ENCODE measurements at places on chromosomes 13 and 19. TPM values are rescaled to one million over a fixed set of nuclear protein-coding genes. Genes with fewer than 3 reads are reported as not detected.

EPSTI1 gene
- total RNA-seq, result 20.3 TPM

DNA sequence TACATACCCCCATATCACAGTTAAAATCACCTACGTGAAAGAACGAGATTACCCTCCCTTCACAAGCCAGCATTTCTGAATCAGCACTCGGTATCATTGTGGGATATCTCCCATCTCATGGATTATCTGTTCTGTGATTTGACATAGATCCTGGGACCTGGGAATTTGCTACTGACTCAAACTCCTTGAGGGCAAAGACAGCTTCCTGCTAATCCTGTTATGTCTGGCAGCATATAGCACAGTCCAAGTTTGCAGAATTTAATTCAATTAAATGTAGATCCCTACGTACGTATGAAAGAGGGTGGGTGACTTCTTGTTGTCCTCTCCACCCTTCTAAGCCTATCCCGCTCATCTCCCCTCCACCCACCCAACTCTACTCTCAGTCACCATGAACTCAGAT, 476.5 kb downstream of the KLF5 start:
- DNase-seq, result no peak

MED16 gene
- 42.3 TPM for total RNA-seq

- DNase-seq, result no peak
Measured at GRCh38 chr13:44004878-44005277, 125.2 kb downstream of the LACC1 start.

ZNF541 gene
- 0.08 TPM for total RNA-seq

- no peak for DNase-seq
Measured at GRCh38 chr13:27617881-27618321, 2.4 kb downstream of the LNX2 start.

DNA sequence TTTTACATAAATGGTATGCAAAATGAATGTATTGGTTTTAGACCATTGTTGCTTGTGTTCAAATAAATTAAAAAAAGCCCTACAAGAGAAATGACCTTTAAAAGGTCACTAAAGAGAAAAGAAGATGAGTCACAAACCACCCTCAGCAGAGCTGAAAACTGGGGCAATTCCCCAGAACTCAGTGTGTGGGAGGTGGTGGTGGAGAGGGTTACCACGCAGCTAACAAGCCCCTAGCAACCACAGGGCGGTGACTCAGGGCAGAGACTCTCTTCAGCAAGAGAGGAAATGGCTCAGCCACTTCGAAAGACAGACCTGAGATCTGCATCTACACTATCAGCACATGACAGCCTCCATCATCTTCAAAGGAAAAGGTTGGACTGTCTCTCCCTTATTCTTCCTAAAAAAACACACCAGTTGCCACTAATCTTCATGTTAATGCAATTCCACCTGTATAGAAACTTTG, 29.4 kb upstream of the NDFIP2 start:
- no peak for DNase-seq

- no peak for DNase-seq
Measured at GRCh38 chr19:6812612-6813011, 40.1 kb downstream of the VAV1 start.

DNA sequence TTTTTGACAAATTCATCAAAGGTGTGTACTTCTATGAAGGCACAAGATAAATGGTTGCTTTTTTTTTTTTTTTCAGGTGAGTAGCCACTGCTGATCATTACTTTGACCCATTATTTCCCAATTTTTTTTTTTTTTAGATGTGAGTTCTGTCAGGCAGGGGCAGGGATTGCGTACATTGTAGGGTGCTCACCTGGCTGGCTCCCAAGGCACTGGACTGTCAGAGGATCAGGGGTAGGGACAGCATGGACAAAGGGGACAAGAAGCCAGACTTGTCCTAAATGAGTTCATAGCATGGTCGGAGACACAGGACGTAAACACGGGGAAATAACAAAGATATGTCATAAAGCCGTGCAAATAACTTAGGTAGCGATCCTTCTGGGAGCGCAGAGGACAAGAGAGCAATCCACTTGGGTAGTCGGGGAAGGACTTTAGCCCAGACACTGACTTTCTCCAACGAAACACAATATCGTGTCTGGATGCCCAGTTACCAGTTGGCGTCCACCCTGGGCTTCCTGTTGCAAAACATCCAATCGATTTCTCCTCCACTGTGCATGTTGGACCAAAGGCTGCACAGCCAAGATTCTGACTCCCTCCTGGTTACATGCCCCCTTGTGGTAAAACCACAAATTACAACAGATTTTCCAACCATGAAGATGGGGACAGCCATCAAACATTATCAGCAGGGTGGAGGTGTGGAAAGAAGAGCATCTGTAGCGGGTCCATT, 27.5 kb upstream of the KATNAL1 start:
- DNase-seq, result peak; percentile 40

DNA sequence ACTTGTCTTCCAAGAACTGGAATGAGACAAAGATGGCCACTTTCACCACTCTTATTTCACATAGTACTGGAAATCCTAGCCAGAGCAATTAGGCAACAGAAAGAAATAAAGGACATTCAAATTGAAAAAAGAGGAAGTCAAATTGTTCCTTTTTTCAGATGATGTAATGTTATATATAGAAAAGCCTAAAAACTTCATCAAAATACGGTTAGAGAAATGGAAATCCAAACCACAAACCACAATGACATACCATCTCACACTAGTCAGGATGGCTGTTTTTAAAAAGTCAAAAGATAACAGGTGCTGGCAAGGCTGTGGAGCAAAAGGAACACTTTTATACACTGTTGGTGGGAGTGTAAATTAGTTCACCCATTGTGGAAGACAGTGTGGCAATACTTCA, 113.3 kb upstream of the SPRY2 start:
- DNase-seq, result no peak

ARHGEF1 gene
- 30.1 TPM for total RNA-seq

DNA sequence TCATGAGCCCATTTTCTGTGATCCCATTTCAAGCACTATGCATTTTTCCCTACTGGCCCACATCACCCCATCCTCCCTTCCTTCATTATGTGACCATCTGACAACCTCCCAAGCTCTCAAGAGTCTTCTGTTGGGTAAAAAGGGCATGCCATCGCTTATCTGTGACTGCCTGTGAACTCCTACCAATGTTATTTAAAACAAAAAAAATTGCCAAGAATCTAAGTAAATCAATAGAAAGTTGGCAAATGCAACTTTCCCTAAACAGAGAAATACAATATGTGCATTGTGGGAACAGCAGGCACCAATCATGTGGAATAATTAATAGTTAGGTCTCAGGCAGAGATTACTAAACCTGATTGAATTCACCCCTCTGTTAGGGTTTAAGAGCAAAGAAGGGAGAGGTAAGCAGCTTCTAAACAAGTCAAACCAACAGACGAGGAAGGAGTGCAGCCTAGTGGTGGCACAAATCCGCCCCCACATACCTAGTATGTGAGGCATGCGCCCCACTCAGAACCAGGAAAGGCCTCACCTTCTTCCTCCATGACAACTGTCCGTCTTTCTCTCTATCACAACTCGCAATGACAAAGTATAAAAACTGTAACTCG, 29.8 kb downstream of the DZIP1 start:
- no peak for DNase-seq

- DNase-seq, result no peak
Measured at GRCh38 chr19:12864721-12865715, 16.2 kb downstream of the DNASE2 start.

DNA sequence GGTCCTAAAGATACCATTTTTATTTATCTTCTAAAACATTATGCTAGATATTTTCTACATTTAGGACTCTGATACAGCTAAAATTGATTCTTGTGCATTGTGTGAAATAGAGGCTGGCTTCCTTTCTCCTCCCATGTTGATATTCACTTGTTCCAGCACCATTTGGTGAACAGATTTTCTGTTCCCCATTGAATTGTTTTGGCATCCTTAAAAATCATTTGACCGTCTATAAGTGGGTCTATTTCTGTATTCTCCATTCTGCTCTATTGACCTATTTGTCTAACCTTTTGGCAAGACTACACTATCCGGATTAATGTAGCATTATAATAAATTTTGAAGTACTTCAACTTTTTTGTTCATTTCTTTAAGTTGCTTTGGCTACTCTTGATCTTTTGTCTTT, 2689.2 kb downstream of the PCDH9 start:
- DNase-seq, result no peak

DNA sequence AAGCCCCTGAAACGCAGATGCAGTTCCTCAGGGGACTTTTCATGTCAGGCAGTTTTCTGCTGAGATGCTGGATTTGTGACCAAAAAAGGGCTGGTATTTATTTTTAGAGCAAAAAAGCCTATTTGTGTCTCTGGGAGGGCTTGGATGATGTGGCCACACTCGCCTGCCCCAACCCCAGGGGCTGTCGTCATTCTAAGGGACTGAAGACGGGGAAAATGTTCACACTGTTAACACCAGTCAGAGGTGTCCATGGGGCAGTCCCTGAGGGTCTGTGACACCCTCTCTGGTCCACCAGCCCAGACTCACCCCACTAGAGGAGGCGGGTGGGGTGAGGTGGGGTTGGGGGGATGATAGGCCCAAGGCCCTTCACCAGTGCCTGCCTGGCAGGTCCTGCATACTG, 15.9 kb upstream of the EPHX3 start:
- DNase-seq, result no peak

UBE2L5 gene
- total RNA-seq, result not detected

OR10H2 gene
- not detected for total RNA-seq

IL11 gene
- total RNA-seq, result not detected

- no peak for DNase-seq
Measured at GRCh38 chr13:64697226-64697625, 2532.9 kb downstream of the PCDH9 start.

DNA sequence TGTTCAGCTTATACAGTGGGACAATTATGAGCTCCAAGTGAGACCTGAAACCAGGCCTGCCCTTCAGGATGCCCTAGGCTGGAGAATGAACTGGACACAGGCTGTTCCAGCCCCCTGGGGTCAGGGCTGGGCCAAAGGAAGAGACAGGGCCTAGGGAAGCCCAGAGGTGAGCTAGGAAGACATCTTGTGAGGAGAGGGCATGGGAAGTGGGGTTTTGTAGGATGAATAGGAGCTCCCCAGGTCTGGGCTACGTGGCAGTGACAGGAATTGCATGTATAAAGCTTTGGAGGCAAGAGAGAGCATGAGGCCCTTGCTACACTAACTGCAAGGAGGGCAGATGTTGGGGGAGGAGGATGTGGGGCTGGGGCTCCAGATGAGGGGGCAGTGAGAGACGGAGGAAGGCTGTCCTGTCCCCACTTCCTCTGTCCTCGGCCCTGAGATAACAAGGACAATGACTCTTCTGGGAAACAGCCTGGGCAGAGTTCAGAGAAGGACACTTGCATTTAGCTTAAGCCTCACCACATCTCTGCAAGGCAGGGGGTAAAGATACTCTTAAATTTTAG, 1.5 kb upstream of the TBXA2R start:
- no peak for DNase-seq

- no peak for DNase-seq
Measured at GRCh38 chr13:98286799-98287198, 109.7 kb upstream of the RNF113B start.

GRCh38 chr19:703651-704446, 4.9 kb upstream of the PALM start:
- peak; percentile 87 for DNase-seq

- peak; percentile 60 for DNase-seq
Measured at GRCh38 chr19:4352701-4353121, 9.3 kb downstream of the MPND start.

DNA sequence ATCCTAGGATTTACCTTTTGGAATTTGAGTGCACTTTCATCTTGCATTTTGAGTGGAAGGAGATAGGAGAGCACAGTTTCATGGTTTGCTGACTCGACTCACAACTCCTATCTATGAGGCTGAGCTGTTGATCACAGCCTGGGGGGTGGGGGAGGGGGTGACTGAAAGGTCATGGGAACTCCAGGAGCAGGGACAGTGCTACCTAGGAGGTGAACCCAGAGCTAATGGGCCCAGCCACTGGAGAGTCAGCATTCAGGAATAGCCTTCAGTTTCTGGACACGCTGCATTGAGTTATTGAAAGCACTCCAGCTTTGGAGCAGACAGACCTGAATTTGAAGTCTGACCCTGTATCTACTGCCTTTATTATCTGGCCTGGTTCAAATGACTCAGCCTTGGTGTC, 339.9 kb downstream of the SLC7A1 start:
- DNase-seq, result no peak

DNA sequence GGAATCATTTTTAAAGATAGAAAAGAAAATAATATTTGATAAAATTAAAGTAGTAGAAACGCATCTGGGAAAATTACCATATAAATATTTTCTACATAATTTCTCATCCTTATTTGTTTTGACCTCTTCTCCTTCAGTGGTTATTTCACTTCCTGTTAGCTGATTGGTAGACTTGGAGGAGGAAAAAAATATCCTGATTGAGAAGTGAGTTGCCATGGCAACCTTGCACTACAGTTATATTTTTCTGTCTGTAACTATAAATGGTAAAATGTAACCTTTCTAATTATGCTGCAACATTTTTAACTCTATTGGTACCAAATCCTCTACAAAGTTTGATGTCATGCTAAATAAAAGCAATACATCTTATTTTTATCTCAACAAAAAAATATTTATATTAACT, 45.2 kb downstream of the SCEL start:
- no peak for DNase-seq

GRCh38 chr13:111165241-111166010, 50.3 kb downstream of the ARHGEF7 start:
- no peak for DNase-seq

GRCh38 chr13:113981611-113982295, 7.9 kb upstream of the C13orf46 start:
- no peak for DNase-seq

- DNase-seq, result no peak
Measured at GRCh38 chr13:41590122-41590521, 132.8 kb downstream of the RGCC start.

- DNase-seq, result no peak
Measured at GRCh38 chr13:89567025-89567424, 1780.5 kb upstream of the MIR17HG start.

Data from liver (tissue), 10 donors.